ENCODE measurements at places on chromosomes 6 and 20.
A peak's percentile ranks its signal among the peaks of the same experiment; 100 is the strongest.

- DNase-seq = no peak
Observed at GRCh38 chr6:1144842-1145767, 166.8 kb upstream of the FOXQ1 start.

DNA sequence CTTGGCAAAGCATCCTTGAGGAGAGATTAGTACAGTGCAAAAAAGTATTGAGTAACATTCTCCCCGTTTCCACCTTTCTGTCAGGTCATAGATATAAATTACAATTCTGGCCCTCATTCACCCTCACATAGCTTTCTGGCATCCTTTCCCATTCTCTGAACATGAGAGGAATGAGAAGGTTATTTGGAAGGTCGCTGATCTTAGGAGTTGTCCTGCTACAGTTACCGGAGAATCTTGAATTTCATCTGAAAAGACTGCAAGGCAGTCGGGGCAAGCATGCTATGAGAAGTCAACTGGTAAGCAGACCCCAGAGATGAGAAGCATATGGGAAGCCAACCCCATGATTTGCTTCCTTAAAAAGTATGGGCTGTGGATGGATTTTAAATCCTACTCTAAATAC, 166.7 kb upstream of the CENPW start:
- DNase-seq = no peak

GRCh38 chr20:15700147-15700765, 873.0 kb downstream of the KIF16B start:
- DNase-seq = no peak

GRCh38 chr20:1185790-1186334, 1.1 kb upstream of the TMEM74B start:
- peak; percentile 14 for DNase-seq

GRCh38 chr6:109713097-109713496, 22.0 kb downstream of the FIG4 start:
- DNase-seq = no peak

- DNase-seq = no peak
Observed at GRCh38 chr6:129866688-129867087, 5.6 kb upstream of the TMEM244 start.

GRCh38 chr6:87723170-87724078, 21.4 kb upstream of the AKIRIN2 start:
- no peak for DNase-seq

DNA sequence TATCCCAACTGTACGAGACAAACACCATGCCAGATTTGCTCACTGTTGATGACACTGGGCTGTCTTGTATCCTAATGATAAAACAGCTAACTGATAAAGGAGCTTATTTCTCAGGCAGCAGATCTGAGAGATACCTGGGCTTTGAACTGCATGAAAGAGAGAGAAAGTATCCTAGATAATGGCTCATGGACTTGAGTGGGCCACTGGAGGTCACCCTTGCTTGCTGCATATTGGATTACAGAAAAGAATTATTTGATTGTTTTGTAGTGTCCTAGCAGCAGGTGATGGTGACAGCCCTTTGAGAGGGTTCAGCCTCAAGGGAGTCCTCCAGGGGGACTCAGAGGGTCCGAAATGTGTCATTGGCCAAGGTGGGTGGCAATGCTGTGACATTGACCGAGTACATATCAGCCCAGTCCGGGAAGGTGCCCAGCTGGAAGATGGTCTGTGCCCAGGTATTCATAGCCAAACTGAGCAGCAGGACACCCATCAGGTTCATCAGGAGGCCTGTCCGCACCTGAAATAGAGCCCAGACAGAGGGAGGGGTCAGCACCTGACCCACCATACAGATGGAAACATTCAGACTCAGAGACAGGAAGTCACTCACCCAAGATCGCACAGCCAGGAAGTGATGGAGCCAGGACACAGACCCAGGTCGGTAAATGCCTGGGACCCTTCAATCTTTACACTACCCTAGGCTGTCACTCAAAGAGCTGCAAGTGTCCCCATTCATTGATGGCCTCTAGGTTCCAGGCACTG, 9.4 kb upstream of the OCSTAMP start:
- DNase-seq = peak; percentile 1

GRCh38 chr20:47397652-47398301, 41.3 kb upstream of the ZMYND8 start:
- peak; percentile 22 for DNase-seq

DNA sequence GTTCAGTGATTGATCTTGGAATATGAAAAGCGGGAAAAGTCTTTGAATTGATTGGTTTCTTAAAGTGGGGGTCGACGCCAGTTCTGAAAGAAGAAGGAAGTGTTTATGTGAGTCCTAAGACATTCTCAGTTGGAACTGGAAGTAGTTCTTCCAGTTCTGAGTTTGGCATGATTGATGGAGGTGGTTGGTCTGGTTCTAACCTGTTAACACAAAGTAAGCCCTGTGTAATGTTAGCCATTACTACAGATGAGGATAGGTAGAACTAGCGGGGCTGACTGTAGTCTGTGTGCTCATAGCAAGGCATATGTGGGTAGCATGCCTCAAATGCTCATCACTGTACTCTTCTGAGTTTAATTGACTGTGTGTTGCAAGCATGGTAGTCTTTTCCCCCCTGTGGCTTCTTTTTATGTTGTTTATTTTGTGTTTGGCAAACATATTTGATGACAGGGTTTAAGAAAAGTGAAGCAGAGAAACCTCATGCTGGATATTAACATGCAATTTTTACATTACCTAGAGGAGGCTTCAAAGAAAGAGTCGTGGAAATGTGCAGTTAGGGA, 24.9 kb downstream of the CITED2 start:
- peak; percentile 12 for DNase-seq

- no peak for DNase-seq
Observed at GRCh38 chr6:137496909-137497720, 2.9 kb upstream of the OLIG3 start.

- DNase-seq = no peak
Observed at GRCh38 chr6:109130065-109130464, 34.8 kb downstream of the CEP57L1 start.

DNA sequence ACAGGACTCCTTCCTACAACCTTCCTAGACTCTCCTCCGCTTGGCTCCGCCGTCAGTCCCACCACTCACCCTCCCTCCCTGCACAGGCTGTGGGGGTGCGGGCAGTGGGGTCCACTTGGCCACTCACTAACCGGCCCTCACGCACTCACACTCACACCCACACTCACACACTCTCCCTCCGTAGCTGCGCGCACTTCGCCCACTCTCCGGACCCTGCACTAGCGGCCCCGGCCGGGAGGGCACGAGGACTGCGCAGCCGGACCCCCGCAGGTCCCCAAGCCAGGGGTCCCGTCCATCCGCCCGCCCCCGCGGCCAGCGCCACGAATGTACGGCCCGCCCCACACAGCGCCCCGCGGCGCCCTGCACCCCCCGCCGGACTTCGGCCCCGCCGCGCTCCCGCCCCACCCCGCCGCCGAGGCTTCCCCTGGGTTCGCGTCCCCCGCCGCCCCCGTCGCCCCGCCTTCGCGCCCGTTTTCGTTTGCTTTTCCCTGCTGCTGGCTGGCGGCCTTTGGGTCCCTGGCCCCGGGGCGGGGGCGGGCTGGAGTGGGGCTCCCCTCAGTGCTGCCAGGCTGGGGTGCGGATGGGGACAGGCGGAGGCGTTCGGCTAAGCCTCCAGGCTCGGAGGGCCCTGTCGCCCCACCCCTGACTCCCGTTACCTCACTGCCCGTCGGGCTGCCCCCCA, 23.0 kb upstream of the SLC22A7 start:
- DNase-seq = no peak

- no peak for DNase-seq
Observed at GRCh38 chr20:15100506-15101160, 763.2 kb upstream of the FLRT3 start.

DNA sequence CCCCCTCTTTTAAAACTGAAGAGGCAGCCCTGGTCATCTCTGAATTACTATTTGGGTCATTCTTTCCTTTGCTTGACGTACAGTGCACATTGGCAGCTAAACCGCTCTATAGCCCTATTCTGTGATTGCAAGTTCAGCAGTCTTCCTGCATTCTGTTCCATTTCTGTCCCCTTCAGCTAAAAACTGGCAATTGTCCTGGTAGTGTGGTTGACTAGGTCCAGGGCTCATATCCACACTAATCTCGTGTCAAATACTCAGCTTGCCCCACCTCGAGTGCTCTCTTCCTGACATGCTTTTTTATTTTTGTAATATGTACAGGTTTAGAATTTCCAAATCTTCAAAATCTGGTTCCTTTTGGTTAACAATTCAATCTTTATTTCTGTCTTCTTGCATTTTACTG, 282.1 kb downstream of the THBS2 start:
- DNase-seq = no peak

- DNase-seq = no peak
Observed at GRCh38 chr20:50029697-50030461, 47.1 kb downstream of the SNAI1 start.

- no peak for DNase-seq
Observed at GRCh38 chr6:15544321-15544900, 118.4 kb downstream of the DTNBP1 start.

DNA sequence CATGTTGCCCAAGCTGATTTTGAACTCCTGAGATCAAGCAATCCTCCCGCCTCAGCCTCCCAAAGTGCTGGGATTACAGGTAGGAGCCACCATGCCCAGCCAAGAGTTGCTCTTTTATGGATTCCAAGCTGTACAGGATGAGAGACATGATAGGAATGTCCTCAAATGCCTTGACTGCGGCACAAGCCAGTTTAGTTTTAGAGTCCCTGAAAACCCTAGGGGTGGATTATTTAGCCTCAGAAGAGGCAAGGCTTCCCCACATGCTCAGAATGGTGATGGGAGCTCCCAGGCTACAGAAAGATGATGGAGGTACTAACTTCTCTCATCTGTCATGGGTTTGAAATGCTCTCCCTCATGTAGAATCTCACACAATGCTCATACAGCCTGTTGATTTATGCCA, 280.5 kb upstream of the PRND start:
- no peak for DNase-seq
